Inflammatory macrophage treated with lipopolysaccharide for 1 hour (primary cell): ENCODE measurements at places on chromosomes 1 and 21.

- DNase-seq, result no peak
These were observed 459 bp downstream of the CAPZB start for GRCh38 chr1:19484798-19485361.

- no peak for DNase-seq
These were observed 19.3 kb downstream of the OR10R2 start for GRCh38 chr1:158491316-158491715.

DNA sequence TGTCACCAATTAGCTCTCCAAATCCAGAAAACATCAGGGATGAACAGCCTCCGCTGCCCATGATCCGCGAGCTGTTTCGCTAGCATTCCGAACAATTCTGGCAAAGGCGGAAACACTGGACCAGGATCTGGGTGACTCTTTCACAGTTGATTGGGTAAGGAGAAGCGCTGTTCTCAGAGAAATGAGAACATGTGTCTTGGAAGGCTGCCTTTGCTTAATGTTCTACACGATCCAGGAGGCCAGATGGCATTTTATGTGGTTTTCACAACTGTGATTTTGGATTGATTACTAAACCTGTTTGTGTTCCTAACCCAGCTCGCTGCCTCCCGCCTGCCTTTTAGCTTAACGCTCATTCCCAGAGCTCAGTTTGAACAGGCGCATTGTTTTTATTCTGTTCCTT lies 144.0 kb downstream of the KIF26B start:
- no peak for DNase-seq

DNA sequence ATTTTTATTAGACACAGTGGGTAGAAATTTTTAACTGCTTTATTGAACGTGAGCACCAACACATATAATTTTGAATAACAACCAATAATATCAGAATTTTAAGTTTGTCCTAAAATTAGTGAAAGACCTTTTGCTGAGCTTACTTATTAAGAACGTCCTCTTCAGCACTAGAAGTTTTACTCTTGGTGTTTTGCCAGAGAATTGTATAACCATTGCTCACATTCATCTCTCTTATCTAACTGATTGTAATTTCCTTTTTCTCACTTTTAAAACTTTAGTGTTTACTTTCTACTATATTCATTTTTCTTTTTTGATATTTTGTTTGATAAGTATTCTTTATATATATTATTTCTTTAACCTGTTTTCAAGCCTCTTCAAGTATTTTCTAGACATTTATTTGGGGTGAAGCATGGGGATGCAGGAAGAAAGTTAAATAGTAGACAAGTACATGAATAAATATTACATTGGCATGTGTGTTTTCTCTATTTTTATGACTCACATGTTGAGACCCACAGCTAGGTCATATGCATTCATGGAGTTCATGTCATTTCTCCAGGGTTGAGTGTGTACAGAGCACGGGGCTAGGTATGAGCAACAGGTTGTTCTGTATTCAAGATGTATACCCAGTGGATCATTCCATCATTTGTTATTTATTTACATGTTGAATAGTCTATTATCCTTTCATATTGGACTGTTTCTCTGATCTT lies 90.6 kb downstream of the ATP6V1G3 start:
- DNase-seq, result no peak

DNA sequence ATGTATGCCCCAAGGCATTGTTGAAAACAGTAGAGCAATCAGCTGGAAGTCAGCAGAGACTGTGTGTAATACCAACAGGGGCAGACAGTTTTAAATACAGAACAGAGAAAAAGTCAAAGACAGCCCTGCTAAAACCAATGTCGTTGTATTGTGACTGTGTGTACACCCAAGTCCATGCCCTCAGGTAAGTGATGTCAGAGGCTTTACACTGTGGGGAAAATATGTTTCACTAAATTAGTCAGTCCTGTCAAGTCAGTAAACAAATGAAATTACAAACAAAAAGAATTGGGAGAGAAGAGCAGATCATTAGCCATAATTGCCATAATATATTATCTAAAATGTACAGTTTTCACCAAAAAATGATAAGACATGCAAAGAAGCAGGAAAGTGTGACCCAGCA lies 2.4 kb upstream of the CYP2J2 start:
- no peak for DNase-seq

GRCh38 chr1:58401991-58402390 lies 144.5 kb downstream of the OMA1 start:
- DNase-seq, result no peak

DNA sequence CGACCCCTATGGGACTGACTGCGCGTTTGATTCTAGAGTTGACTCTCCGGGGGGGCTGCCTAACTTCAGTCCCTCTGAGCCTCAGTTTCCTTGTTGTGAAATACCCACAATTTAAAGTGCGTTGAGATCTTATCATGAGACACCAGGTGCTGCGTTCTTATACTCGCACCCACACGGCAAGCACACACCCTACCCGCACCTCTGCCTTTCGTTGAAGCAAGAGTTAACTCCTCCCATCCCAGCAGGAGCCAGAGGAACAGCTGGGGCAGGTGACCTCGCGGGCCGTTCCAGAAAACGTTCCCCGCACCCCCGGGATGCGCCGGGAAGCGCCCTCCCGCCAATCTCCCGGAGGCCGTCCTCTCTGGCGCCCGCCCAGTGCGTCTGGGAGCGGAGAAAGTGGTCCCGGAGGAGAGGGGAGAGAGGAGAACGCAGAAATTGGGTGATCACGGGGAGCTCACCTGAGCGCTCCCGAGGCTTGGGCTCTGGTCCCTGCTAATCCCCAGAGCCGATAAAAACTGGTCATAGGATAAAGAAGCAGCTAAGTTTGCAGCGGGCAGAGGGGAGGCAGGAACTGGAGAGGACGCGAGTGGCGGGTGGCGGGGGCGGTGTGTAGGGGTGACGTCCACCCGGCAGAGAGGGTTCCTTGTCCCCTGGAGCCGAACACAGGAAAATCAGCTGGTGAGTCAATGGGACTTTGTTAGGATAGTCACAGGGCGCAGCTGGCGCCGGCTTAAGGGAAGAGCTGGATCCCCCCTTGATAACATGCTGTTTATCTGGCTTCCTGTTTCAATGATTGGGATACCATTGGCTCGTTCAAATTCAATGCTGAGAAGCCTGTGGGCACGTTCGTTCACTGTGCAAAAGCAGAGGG lies 869 bp downstream of the NAV1 start:
- DNase-seq, result peak; percentile 62

GRCh38 chr21:18204931-18205330 lies 39.7 kb upstream of the CHODL start:
- DNase-seq, result no peak

GRCh38 chr1:210731193-210731592 lies 402.5 kb downstream of the HHAT start:
- DNase-seq, result no peak

GRCh38 chr1:232594768-232595698 lies 34.9 kb downstream of the SIPA1L2 start:
- DNase-seq, result no peak

- DNase-seq, result no peak
These were observed 151.7 kb upstream of the NR5A2 start for GRCh38 chr1:199875856-199876255.

DNA sequence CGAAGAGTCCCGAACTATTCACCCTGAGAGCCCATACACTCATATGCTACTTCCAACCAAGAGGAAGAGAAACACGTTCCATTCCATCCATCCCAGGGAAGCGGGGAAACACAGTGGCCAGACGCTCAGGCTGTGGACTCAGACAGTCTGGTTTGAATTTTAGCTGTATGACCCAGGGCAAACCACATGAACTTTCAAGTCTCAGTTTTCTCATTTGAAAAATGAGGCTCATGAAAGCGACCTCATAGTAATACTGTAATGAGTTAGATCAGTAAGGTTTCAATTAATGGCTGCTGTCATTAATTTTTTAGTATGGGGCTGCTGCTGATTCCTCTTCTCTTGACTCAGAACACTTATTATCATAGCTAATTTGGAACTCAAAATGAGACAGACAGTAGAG lies 1.5 kb downstream of the FCRL4 start:
- DNase-seq, result no peak

GRCh38 chr21:31343680-31344480 lies at the start of gene TIAM1:
TSS of gene TIAM1 (minus strand) at chr21:31344261. CDS start at chr21:31266972, 77,289 bp downstream.
- peak; percentile 88 for DNase-seq

- no peak for DNase-seq
These were observed 5.6 kb upstream of the CTPS1 start for GRCh38 chr1:40973912-40974311.

GRCh38 chr21:31483146-31483545 lies 139.1 kb upstream of the TIAM1 start:
- no peak for DNase-seq

DNA sequence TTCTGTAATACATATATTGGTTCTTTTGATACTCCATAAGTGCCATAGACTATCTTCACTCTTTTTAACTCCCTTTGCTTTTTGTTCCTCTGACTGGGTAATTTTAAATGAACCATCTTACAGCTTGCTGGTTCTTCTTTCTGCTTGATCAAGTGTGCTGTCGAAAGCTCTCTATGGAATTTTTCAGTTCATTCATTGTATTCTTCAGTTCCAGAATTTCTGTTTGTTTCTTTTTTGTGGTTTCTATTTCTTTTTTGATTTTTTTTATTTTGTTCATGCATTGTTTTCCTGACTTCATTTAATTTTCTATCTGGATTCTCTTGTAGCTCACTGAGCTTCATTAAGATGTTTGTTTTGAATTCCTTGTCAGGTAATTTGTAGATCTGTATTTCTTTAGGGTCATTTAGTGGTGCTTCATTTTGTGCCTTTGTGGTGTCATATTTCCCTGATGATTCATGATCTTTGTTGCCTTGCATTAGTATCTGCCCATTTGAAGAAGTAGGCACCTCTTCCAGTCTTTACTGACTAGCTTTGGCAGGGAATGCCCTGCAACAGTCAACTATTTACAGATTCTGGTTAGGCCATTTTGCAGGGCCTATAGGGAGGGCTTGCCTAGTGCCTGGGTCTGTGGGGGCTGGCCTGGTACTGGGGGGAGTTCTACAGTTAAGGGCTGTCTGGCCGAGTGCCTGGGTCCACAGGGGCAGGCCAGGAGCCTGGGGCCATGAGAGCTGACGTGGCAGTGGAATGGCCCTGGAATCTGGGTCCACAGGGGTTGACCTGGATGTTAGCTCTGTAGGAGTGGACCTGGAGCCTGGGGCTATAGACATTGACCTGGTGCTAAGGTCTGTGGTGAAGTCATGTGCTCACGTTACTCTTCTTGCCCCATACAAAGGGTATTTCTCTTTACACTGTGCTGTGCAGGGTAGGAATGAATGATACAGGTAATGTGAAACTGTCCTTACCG lies 89.7 kb downstream of the MAGI3 start:
- DNase-seq, result no peak

- no peak for DNase-seq
These were observed 109.7 kb upstream of the SYT6 start for GRCh38 chr1:114263343-114263742.

DNA sequence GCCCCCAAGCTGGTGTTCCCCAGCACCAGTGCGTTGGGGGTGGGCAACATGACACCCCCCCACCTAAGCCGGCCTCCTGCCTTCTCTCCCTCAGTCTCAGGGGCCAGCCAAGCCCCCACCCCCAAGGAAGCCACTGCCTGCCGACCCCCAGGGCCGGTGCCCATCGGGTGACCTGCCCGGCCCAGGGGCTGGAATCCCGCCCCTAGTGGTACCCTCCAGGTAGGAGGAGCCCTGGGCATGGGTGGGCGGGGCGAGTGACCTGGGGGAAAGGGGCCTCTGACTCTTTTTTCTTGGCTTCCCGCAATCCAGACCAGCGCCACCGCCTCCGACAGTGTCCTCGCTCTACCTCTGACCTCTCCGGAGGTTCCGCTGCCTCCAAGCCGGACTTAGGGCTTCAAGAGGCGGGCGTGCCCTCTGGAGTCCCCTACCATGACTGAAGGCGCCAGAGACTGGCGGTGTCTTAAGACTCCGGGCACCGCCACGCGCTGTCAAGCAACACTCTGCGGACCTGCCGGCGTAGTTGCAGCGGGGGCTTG lies 1.3 kb upstream of the EFNA4 start:
- no peak for DNase-seq
